ENCODE measurements at places on chromosomes 5 and 9.

- DNase-seq = no peak
Measured at GRCh38 chr5:61289669-61290306, 42.3 kb upstream of the ZSWIM6 start.

DNA sequence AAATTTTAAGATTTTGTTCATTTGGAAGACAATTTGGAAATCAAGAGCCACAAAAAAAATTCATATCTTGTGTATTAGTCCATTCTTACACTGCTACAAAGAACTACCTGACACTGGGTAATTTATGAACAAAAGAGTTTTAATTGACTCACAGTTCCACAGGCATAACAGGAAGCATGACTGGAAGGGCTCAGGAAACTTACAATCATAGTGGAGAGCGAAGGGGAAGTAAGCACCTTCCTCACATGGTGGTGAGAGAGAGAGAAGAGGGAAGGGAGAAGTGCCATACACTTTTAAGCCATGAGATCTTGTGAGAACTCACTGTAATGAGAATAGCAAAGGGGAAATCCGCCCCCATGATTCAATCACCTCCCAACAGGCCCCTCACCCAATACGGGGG is 274.4 kb downstream of the KCNN2 start:
- no peak for DNase-seq

DNA sequence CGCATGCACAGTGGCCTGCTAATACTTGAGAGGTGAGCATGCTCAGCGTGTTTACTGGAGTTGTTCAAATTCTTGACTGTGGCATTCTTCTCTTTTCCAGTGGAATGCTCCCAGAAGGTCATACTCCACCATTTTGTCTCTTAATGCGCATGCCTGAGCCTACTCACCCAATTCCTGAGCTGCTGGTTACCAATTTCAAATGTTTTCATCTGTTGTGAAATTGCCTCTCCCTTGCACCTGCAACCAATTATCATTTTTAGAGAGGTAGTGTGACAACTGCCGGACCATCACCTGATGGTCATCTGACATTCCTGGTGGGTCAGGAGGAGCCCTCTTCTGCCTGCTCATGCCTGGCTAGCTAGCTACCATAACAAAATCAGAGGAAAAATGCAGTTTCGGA is 82.2 kb upstream of the LIFR start:
- DNase-seq = no peak

GRCh38 chr5:67144183-67144639 is 52.4 kb downstream of the CD180 start:
- DNase-seq = no peak

- DNase-seq = no peak
Measured at GRCh38 chr9:129887334-129888292, 52.4 kb downstream of the USP20 start.

DNA sequence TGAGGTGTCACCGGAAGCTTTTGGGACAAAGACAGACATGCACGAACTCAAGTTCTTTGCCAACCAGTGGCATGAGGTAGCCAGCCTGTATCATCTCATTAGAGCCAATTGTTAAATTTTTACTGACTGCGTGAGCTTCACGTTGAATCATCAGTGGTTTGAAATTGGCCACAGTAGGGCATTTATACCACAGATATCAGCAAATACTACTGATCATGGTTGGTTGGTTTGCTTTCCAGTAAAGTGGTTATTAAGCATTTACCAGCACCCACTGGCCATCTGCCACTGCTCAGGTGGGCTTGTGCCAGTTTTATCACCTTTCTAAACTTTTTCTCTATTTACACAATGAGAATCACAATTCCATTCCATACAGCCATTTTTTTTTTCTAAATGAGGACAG is 28.4 kb upstream of the SHC3 start:
- DNase-seq = no peak

- DNase-seq = no peak
Measured at GRCh38 chr5:88883836-88884607, 1.0 kb upstream of the MEF2C start.

DNA sequence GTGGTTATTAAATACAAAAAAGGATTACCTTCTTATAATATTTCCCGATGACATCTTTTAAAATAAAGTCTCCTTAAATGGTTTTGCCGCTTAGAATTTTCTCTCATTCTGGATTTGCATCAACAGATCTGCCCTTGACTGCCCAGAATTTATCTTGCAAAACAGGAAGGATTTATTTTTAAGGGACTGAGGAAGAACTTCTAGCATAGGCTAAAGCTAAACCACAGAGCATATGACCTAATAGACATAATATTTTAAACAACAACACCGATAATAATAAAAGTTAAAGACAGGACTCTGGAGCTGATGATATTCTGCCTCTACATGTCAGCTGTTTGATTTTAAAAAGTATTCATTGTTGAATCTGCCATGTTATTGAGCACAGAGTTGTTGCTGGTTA is 145.3 kb upstream of the ADCY2 start:
- no peak for DNase-seq

- no peak for DNase-seq
Measured at GRCh38 chr9:122188369-122188768, 28.7 kb downstream of the MORN5 start.

- DNase-seq = no peak
Measured at GRCh38 chr9:108672475-108673190, 183.2 kb downstream of the ACTL7B start.

GRCh38 chr9:109507421-109507838 is 9.3 kb upstream of the PTPN3 start:
- no peak for DNase-seq

- no peak for DNase-seq
Measured at GRCh38 chr9:127724012-127724411, 8.1 kb downstream of the TTC16 start.

DNA sequence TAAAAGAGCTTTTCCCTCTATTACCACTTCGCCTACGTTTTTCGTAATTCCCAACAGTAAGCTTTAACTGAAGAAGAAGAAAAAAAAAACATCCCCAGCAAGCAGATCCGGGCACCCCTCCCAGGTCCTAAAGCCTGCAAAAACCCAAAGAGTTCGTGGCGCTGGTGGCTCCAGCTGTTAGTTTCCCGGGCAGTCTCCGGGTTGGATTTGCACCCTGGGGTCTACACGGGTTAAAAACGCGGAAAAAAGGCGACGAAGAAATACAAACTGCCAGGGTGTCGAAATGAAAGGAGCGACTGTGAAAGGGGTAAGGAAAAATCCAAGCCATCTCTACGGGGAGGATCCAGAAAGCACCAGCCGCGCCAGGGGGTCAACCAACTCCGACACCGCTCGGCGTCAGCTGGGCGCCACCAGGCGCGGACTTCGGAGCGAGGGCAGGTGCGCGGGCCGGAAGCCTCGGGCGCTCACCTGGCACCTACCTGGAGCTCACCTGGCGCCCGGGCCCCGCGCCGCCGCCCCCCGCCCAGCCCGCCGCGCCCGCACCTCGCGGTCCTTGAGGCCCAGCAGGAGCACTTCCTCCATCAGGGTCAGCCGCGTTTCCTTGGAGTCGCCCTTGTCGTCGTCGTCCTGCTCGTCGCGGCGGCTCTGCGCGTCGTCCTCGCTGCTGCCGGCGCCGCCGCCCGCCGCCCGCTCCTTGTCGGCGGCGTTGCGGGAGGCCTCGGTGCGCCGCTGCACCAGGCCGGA is 680 bp downstream of the GOLPH3 start:
- peak; percentile 27 for DNase-seq

- DNase-seq = no peak
Measured at GRCh38 chr5:168365581-168366081, 74.2 kb downstream of the WWC1 start.

GRCh38 chr9:126222363-126222834 is 104.2 kb upstream of the MVB12B start:
- DNase-seq = no peak

DNA sequence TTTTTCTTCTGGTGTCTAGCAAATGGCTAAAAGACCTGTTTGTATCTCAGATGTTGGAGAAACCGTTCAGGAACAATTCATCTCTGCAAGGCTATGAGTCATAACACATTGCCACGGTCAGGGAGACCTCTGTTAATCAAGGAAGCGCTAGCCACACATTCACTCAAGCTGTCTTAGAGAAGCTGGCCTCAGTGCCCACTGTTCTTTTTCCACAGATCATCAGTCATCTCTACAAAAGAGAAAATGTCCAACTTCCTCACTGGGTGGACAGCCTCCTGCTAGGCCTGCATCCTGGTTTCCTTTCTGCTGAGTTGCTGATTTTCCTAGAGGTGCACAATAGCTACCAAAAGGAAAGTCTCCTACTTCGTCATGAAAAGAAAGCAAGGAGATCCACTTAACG is 360.5 kb downstream of the BNC2 start:
- no peak for DNase-seq

DNA sequence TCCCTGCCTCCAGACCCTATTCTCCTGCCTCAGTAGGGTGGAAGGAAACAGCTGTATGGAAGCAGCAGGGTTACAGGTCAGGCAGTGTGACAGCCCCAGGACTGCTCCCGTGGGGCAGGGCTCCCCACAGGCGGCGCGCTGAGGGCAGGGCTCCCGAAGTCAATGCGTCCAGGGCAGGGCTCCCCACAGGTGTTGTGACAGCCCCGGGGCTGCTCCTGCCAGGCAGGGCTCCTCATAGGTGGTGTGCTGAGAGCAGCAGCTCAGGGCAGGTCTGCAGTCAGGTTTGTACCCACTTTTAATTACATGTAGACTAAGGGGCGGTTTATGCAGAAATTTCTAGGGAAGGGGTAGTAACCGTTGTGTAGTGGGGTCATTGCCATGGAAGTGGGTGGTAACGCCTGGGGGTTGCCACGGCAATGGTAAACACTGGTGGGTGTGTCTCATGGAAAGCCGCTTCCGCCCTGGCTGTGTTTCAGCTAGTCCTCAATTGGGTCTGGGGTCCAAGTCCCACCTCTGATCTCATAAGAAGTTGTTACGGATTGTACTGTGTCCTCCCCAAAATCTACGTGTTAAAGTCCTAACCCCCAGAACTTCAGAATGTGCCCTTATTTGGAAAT is 16.7 kb upstream of the TERT start:
- no peak for DNase-seq

- no peak for DNase-seq
Measured at GRCh38 chr5:74657165-74657564, 16.6 kb upstream of the ENC1 start.

GRCh38 chr5:761059-761771 is 23.3 kb downstream of the ZDHHC11B start:
- DNase-seq = no peak

GRCh38 chr5:141867139-141867538 is 11.1 kb downstream of the PCDH1 start:
- DNase-seq = no peak

- no peak for DNase-seq
Measured at GRCh38 chr9:122955961-122956360, 15.1 kb downstream of the RABGAP1 start.

DNA sequence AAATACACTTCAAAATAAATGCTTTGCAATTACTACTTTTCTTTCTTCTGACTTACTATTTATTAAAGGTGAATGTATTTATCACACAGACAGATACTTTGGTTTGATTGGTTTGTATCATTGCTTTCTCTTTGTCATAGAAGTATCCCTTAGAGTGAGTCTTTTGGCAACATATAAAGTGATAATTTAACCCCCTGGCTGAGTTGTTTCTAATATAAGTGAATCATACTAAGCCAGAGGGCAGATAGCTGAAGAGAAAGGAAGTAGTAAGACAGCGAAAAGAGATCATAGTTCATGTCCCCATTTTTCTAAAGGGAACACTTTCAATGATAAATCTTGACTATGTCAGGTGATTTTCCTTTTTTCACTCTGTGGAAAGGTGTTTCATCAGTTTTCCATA is 38.6 kb downstream of the CAMK4 start:
- no peak for DNase-seq

DNA sequence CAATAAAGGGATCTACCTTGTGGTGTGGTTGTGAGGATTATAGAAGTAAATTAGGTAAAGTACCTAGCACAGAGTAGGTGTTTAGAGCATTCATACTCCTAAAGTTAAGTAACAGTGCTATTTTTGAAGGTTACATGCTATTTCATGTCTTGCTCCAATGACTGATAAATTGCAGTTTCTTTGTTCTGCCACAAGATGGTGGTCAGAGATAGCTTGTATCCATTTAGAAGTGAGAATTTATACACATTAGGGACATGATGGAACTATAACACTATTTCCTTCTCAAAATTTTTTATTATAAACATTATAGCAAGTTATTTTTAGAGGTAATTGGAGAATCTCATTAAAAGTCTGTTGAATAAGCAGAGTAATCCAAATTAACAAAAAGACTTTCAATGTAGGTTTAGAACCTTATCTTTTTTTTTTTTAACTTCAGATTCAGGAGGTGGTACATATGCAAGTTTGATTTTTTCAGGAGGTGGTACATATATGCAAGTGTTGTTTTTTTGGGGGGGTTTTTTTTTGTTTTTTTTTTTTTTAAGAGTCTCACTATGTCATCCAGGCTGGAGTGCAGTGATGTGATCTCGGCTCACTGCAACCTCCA is 17.1 kb downstream of the MTREX start:
- no peak for DNase-seq

DNA sequence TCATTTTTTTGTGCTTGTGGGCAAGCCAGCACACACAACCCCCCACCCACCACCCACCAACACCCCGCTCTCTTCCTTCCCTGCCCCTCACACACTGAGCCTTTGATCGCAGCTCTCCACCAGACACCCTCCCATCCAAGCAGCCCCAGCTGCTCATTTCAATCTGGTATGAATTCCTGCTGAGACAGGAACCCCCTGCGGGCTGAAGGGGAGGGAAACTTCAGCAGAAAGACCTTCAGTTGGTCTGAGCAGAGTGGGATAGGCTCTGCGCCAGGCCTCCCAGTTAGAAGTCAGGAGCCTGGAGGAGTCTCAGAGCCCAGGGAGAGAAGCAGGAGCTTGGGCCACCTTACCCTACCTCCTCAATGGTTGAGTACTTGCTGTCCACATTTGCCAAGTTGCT is 7.2 kb downstream of the PCDHGC5 start:
- no peak for DNase-seq

GRCh38 chr5:32514806-32515205 is 70.3 kb upstream of the ZFR start:
- DNase-seq = no peak

DNA sequence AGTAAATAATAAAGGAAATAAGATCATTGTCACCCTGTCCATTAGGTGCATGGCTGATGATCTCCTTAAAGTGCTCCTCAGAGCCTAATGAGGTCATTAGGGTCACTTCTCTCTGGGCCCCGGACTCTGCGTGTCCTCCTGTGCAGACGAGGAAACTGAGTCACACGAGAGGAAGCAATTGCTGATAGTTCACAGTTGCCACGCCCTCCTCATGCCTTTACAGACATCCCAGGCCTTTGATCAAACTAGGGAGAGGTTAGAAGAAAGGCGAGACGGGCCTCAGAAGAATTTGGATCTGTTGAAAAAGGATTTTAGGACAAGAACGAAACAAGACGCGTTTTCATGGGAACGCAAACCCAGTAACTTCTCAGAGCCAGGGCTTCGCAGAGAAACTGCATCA is 32.0 kb upstream of the MSX2 start:
- DNase-seq = no peak

- no peak for DNase-seq
Measured at GRCh38 chr9:122382901-122383850, 12.4 kb downstream of the PTGS1 start.

Measured in stimulated activated CD4-positive, alpha-beta T cell treated with anti-CD3 and anti-CD28 coated beads, TNF-alpha, amount 100 ng/mL, for 48 hours (primary cell).